MCF 10A (cell line): ENCODE measurements at places on chromosomes 11 and 22.
A peak's percentile ranks its signal among the peaks of the same experiment; 100 is the strongest.

- DNase-seq: no peak
These were observed 6.6 kb upstream of the SSTR3 start for GRCh38 chr22:37218771-37219411.

DNA sequence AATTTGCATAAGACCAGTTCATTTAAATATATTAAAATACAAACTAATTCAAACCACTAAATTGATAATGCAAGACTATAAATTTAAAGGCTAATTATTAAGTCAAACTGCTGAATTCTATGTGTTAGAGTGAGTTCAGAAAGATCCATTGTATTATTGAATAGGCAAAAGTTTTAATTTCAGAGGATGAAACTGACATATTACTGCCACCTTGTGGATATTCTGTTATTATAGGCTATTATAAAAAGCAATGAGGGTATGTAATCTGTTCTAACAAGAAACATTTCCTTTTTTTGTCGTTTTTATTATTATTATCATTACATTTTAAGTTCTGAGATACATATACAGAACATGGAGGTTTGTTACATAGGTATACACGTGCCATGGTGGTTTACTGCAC, 20.9 kb upstream of the NAALAD2 start:
- peak; percentile 1 for DNase-seq

- DNase-seq: peak; percentile 41
These were observed 22.2 kb downstream of the TSKU start for GRCh38 chr11:76805206-76805913.

DNA sequence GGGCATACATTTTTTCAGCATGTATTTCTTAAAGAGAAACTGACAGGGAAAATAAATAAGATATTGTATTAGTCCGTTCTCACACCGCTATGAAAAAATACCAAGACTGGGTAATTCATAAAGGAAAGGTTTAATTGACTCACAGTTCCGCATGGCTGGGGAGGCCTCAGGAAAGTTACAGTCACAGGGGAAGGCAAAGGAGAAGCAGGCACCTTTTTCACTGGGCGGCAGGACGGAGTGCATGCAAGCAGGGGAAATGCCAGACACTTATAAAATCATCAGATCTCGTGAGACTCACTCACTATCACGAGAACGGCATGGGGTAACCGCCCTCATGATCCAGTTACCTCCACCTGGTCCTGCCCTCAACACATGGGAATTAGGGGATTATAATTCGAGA, 44.2 kb downstream of the PPFIA1 start:
- DNase-seq: no peak

- no peak for DNase-seq
These were observed 1335.9 kb downstream of the TBC1D22A start for GRCh38 chr22:48098243-48098920.

DNA sequence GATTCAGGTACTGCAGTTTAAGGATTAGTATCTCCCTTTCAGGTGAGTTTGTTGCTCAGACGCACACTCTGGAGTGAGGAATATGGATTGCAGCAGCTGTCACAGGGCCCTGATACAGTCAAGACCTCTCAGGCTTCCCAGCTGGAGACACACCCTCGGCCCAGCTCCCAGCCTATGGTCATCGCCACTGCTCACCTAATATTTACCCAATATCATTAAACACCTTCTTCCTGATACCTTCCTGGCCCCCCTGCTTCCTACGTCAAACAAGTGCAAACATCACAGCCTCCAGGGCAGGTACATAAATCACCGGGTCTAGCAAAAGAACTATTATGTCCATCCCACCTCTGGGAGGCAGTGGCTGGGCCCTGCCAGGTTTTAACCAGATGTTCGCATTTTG, 213.3 kb downstream of the MN1 start:
- DNase-seq: no peak

DNA sequence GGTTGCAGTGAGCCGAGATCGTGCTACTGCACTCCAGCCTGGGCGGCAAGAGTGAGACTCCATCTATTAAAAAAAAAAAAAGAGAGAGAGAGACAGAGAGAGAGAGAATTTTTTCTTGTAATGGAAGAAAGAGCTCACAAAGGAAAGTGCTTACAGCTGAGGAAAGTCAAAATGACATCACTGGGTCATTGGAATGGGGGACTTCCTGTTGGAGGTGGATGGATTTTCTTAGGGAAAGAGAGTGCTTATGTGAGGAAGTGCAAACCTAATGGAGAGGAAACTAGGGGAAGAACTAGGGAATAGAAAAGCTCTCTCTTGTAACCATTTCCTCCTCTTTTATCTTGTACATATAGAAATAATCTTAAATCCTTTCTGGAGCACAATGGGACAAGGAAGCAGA, 6.3 kb upstream of the PIWIL4 start:
- no peak for DNase-seq

GRCh38 chr11:58498464-58498863, 9.4 kb downstream of the OR5B21 start:
- no peak for DNase-seq

GRCh38 chr22:44331881-44332714, 19.3 kb upstream of the SHISAL1 start:
- peak; percentile 41 for DNase-seq

DNA sequence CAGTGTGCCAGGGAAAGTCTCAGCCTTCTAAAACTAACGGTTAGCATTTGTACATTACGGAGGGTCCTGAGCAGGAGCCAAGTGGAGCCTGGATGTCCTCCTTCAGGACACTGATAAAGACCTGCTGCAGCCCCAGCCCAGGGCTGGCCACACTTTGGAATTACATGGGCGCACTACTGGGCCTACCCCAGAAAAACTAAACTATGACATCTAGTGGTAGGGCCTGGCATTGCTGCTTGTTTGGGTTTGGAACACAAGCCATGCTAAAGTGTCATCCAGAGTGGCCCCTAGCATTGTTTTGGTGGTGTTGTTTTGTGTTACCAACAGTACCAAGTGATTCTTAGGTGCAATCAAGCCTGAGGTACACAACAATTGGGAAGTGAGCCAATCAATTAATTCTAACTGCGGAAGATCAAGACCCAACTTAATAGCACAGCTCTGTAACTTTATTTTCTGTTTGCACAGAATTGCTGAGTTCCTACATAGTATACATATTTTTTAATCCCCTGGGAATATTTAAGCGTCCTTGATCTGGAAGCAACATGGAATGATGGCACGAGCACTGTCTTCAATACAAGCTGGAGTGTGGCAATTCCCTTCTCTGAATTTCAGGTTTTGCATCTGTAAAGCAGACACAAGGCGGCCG, 340.7 kb downstream of the LARGE1 start:
- DNase-seq: peak; percentile 9

GRCh38 chr11:58654079-58654907, 31.8 kb downstream of the CNTF start:
- peak; percentile 80 for DNase-seq

DNA sequence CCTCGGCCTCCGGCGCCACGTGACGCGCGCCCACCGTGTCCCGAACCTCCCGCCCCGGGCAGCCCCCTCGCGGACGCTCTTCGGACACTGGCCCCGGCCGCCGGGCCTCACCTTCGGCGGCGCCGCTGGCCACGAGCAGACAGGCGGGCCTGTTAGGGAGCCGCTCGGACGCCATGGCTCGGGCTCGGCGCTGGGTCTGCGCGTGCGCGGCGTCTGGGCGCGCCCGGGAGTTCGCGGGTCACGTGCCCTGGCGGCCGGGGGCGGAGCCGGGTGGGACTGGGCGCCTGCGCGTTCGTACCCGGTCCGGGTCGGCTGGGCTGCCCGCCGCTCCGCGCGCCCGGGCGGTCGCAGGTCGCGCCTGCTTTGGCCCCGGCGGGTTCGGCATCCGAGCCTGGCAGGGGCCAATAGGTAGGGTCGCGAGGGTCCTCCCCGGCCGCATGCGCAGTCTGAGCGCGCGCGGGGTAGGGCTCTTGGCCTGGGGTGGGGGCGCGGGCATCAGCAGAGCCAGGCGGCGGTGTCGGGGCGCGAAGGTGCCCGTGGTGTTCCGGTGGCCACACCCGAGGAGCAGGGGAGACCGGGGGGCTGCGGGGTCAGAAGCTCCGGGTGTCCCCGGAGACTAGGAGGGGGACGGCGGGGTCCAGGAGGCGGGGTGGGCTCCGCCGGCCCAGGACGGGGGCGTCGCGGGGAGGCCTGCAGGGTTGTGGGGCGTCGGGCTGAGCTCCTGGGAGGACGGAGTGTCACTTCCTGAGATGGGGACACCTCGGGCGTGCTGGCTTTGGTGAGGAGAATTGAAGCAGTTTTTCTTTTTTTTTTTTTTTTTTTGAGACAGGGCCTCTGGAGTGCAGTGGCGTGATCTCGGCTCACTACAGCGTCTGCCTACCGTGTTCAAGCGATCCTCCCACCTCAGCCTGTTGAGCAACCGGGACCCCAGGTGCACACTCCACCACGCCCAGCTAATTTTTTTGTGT, at the start of gene GATD1:
Gene GATD1, minus strand, starts transcription at position 200 of the 968 bp plus-strand sequence. Its CDS starts 25 bp downstream, at position 175.
- peak; percentile 84 for DNase-seq

DNA sequence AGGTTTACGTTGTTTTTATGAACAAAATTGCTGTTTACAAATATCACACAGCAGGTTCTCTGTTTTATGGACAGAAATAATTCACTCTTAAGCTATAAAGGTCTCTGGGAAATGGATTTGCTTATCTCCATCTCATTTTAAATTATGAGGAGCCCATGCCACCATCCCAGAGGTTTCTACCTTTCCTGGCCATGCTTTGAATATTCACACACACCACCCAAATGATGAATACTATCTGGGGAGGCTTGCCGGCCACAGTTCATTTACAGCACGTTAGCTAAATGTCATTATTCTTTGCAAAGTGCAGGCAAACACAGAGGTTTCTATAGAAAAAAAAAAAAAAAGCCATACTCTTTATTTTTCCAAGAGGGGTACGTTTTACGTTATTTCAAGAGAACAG, 1446.7 kb downstream of the FAM181B start:
- no peak for DNase-seq

DNA sequence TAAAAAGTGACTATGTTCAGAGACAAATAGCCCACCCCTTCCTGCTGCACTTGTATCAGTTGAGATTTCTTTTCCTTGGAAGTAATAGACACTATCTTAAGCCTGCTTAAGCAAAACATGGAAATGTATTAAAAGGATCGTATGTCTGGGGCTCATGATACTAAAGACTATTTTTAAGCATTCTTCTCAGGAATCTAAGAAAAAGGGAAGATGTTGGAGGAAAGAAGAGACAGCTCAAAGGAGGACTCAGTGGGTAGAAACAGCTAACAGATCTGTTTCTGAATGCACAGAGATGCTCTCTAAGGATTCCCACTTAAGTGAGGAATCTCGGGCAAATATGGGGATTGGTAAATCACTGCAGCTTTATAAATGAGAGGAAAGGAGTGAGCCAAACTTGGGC, 62.5 kb downstream of the FAM76B start:
- no peak for DNase-seq

DNA sequence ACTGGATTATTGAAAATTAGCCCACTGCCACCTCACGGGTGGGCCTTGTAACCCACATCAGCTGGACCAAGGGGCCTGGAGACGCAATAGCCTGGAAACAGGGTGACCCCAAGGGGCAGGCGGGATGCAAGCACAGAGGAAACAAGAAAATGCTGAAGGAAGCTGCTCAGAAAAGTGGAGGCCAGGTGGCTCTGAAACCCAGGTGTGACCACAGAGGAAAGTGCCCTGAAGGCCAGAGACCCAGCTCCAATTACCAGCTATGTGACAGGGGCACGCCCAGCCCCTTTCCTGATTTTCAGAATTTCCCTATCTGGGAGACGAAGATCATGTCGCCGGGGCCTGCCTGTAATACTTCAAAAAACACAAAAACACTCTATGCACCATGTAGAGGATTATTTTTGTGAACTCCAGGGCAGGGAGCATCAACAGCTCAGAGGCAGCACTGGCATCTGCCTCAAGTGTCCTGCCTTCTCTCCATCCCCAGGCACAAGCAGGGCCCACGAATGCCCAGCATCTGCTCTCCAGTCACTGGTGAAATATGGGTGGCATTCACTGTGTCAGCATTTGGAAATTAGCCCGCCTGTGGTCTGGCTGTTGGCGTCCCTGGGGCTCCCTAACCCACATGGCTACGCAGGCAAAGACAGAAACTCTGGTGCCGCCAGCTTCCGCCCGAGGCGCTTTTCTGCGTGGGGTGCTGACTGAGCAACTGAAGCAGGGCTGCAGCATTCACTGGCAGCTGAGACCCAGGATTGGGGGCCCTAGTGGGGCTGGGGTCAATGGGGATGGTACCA, 6.3 kb downstream of the KCNJ1 start:
- DNase-seq: no peak

- no peak for DNase-seq
These were observed 32.6 kb upstream of the APOA1 start for GRCh38 chr11:116870054-116870453.

- DNase-seq: no peak
These were observed 1.8 kb upstream of the APOL3 start for GRCh38 chr22:36162127-36163034.

DNA sequence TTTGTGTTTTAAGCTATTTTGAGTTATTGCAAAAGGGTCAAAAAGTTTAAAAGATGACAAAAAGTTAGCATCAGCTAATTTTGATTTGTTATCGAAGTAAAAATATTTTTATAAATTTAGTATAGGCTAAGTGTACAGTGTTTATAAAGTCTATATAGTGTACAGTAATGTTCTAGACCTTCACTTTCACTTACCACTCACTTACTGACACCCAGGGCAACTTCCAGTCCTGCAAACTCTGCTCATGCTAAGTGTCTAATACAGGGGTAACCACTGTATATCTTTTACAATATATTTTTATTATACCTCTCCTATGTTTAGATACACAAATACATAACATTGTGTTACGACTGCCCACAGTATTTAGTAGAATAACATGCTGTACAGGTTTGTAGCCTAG, 59.7 kb downstream of the PDGFD start:
- DNase-seq: no peak

GRCh38 chr11:128733440-128734102, 39.7 kb downstream of the FLI1 start:
- DNase-seq: no peak

GRCh38 chr11:128613300-128613995, 26.1 kb upstream of the ETS1 start:
- DNase-seq: no peak

- no peak for DNase-seq
These were observed 76.7 kb downstream of the TRIM29 start for GRCh38 chr11:120061036-120061760.

DNA sequence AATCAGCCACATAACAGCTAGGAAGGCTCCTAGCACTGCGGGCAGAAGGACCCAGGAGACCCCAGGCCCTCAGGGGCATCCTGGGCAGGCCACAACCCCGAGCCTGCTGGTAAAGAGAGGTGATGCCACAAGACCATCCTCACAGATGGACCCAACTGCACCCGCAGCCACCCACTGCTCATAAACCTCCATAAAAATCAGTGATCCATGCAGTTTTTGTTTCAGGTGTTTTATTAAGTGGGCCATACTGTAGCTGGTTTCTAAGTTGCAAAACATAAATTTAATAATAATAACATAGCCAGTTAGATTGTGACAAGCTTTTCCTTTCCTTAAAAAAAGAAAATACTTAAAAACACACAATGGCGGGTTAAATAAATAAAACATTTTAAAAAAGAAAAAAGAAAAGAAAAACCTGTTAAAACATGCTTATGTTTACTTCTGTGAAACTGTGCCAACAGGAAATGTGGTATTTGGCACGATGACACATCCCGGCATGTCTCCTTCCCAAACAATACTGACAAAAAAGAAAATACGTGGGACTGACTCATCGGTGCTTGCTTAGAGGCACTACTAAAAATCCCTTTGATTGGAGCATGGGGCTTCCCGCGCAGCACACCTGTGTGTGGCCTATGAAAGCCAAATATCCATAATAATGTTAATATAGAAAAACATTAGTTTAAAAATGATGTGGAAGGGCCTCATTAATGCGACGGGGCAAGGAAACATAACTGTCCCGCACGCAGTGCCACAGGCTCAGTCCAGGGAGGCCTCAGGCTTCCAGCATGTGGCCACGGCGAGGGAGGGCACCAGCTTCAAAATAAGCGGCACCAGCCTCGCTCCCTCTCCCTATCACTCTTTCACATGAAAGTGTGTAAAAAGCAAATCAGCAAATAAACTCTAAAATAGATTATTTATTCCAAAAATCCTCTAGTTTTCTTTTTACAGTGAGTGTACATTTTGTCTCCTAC, 47.5 kb upstream of the SCUBE2 start:
- peak; percentile 97 for DNase-seq
